NCI-H1417 (cell line): ENCODE measurements at places on chromosomes 4 and X.

DNA sequence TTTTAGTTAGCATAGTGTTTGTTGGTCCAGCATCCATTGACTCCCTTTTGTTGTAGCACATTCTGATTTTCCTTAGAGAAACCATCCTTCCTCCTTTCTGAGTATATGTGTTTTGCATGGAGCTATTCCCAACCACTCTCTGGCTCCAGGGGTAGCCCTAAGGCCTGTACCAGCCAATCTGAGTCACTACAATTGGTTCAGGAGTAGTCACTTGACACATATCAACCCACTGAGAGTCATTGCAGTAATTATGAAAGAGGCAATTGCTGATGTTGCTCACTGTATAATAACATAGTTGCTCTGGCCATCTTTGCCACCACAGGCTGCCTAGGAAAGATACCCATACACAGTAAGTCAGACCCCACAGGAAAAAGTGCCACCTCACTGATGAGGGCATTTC, 71.2 kb upstream of the GRID2 start:
- no peak for DNase-seq

DNA sequence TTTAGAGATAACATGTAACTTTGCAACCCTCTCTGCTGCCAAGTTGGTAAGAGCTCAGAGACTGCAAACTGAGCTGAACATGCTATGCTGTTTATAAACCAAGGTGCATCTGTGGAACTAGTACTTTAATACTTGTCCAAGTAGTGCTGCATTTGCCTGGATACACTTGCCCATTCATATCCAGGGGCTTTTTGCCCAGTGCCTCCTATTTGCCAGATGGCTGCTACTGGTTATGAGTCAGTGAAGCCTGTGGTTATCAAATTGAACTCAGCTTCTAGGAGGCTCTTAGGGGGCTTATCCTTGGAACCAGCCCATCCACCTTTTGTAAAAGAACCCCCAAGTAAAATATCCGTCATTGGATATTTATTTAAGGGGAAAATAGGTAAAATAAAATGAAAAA, 79.6 kb downstream of the AFF2 start:
- DNase-seq: no peak

GRCh38 chr4:174628191-174628590, 105.9 kb upstream of the HPGD start:
- no peak for DNase-seq

- no peak for DNase-seq
These were observed 42.3 kb downstream of the ATRX start for GRCh38 chrX:77743720-77744119.

GRCh38 chrX:55161581-55161980, 58.6 kb upstream of the PAGE5 start:
- DNase-seq: no peak

GRCh38 chrX:150050387-150050786, 112.1 kb upstream of the EOLA2 start:
- DNase-seq: no peak

DNA sequence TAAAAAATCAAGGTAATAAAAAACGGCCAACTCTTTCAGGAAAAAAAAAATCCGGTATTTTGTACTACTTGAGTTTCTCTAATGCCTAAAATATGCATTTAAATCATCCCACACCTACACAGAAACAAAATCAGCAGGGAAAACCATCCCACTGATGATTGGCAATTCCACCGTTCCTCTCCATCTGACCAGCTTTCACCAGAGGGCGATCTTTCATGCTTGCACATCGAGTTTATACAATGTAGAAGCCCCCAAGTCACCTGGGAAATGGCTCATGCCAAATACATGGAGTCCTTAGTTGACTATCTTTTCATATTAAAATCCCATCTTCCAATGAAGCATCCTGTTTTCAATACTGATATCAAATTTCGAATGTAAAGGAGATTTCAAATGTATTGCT, 69.2 kb downstream of the PTCHD1 start:
- DNase-seq: no peak

GRCh38 chr4:149584722-149585121, 230.9 kb downstream of the IQCM start:
- no peak for DNase-seq
